ENCODE measurements at places on chromosomes 3 and 15.
A peak's percentile ranks its signal among the peaks of the same experiment; 100 is the strongest.

DNA sequence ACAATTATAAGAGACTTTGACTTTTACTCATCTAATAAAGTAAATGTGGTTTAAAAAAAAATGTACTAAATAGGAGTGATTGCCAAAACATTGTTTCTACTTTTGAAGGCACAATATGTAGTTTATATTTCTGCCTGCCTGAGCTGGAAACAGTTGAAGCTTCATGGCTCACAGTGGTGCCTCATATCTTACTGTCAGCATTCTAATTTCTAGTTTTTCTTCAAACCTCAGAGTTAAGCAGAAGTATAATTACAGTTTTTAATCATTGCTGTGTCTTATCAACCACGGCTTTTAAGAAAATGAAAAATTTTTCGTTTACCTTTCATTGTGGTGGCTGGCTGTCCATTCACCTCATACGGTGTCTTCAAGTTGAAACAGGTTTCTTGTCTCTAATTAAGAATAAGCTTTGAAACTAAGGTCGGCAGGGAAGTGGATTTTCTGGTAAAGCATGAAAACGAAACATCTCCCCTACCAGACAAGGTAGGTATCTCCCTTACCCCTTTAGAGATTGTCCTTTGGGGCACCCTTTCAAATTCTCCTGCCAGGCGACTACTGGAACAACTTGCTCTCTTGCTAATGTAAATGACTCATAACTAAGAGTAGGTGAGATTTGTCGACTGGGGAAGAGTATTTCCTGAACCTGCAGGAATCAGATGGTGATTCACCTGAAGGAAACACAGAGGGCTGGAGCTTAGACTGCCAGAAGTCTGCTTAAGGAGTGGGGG, at the start of gene GPR87:
GPR87 (minus strand) TSS at position 554 of the 725 bp plus-strand sequence. CDS start 16,720 bp downstream, outside the sequence.
- H3K4me3 ChIP-seq = no peak within 1 kb of the TSS
- DNase-seq = peak; percentile 78
- peaks cover 18% of the 10 kb centered on the region for H3K4me1 ChIP-seq

- H3K36me3 ChIP-seq = no peaks in the 10 kb centered on the region
- no peaks in the 10 kb centered on the region for H3K4me1 ChIP-seq
- no peaks in the 10 kb centered on the region for H3K27me3 ChIP-seq
- no peak overlapping the region for H3K4me3 ChIP-seq
- no peak overlapping the region for H3K27ac ChIP-seq
These were observed 500.6 kb downstream of the SI start for GRCh38 chr3:164577667-164578210.

- peak; percentile 75 for DNase-seq
- peaks cover 35% of the 10 kb centered on the region for H3K4me1 ChIP-seq
- no peaks in the 10 kb centered on the region for H3K36me3 ChIP-seq
- no peak overlapping the region for H3K27ac ChIP-seq
- no peaks in the 10 kb centered on the region for H3K27me3 ChIP-seq
- no peak overlapping the region for H3K4me3 ChIP-seq
These were observed 123.3 kb downstream of the XXYLT1 start for GRCh38 chr3:195147649-195148080.

DNA sequence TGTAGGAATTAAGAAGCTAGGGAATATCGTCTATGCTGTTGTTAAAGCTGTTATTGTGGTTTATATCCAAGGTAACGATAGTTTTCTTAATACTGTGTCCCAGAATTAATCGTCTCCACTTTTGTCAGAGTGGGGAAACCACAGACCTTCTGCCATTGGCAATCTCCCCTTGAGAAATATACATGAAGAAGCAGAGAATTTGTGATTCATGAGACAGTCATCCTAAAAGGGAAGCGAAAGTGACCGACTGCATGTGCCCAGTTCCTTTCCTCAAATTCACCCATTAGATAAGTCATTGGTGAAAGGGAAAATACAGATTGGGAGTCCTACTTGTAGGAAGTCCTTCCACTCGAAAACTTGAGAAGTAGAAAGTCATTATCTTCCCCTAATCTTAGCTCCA, 26.6 kb downstream of the DIPK2A start:
- no peak overlapping the region for H3K27ac ChIP-seq
- no peaks in the 10 kb centered on the region for H3K4me1 ChIP-seq
- no peaks in the 10 kb centered on the region for H3K27me3 ChIP-seq
- peak; percentile 69 for DNase-seq
- H3K4me3 ChIP-seq = no peak overlapping the region

- DNase-seq = no peak
- H3K4me1 ChIP-seq = no peaks in the 10 kb centered on the region
- no peak overlapping the region for H3K27ac ChIP-seq
- no peak overlapping the region for H3K4me3 ChIP-seq
- H3K27me3 ChIP-seq = no peaks in the 10 kb centered on the region
These were observed 95.9 kb upstream of the TNIK start for GRCh38 chr3:171556148-171556547.

- no peaks in the 10 kb centered on the region for H3K36me3 ChIP-seq
- H3K4me1 ChIP-seq = peaks cover 5% of the 10 kb centered on the region
- H3K4me3 ChIP-seq = no peak overlapping the region
- no peaks in the 10 kb centered on the region for H3K27me3 ChIP-seq
- no peak for DNase-seq
- H3K27ac ChIP-seq = no peak overlapping the region
These were observed 33.6 kb downstream of the SSUH2 start for GRCh38 chr3:8610951-8611350.

DNA sequence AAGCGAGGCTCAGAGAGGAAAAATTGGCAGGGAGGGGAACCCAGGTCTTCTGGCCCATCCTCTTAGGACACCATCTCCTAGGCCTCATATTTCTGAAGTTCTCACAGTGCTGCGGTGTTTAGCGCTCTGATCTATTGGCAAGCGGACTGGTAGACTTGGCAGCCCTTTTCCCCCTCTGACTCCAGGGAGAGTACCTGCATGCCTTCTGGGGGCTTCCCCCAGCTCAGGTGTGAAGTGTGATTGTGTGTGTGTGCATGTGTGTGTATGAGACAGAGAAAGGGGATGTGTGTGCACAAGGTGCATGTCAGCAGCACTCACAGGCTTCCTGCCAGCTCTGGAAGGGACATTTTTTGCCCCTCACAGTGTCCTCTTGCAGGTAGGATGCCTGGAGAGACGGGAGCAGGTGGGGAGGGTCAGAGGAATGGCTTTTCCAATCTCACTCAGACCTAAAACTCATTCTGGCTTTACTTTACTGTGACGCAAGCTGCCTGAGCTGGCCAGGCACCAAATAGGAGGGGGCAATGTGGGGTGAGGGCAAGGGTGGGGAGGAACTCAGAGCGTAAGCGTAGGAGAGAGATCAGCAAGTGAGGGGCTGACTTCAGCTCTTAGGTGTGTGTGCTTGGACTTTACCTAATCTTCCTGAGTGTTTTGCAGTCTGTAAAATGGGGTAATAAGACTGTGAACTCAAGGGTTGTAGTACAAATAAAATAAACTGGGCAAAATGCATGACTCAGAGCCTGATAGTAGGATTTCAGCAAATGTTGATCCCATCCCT, 4.0 kb upstream of the IL17RE start:
- no peak for DNase-seq
- H3K27ac ChIP-seq = no peak overlapping the region
- peaks cover 15% of the 10 kb centered on the region for H3K4me1 ChIP-seq
- H3K27me3 ChIP-seq = no peaks in the 10 kb centered on the region
- H3K36me3 ChIP-seq = no peaks in the 10 kb centered on the region

DNA sequence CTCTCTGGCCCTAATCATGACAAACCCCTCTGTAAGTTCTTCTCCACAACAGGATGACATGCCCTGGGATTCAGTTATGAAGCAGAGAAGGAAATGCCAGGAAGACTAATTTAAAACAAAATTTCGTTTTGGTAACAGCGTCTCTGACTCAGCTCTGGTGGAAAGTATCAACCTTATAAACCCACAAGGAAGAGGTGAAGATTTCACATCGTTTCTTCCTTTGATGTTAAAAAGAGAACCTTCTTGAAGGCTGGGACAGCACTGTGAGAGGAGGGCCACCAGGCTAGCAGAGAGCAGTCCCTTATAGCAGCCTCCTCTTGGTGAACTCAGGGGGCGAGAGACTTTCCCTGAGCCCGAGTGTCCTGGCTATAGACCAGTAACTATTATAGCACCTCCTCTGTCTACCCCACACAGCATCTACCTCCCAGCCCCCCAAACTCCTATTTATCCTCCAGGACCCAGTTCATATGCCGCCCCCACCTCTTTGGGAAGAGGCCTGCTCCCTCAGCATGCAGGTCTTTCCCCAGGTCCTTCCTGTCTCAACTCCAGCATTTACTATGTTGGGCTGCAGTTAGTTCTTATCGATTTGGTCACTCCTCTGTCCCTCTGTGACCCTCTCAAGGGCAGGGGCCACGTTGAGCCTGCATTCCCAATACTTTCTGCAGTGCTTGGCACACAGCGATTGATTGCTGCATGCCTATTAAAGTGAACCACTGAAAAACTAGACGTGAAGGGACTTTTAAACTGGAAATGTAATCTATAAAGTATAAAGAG, 321.5 kb upstream of the ICE2 start:
- no peaks in the 10 kb centered on the region for H3K27me3 ChIP-seq
- H3K4me3 ChIP-seq = no peak overlapping the region

- H3K36me3 ChIP-seq = no peaks in the 10 kb centered on the region
- no peaks in the 10 kb centered on the region for H3K27me3 ChIP-seq
- no peaks in the 10 kb centered on the region for H3K4me1 ChIP-seq
- DNase-seq = no peak
- no peak overlapping the region for H3K27ac ChIP-seq
- H3K4me3 ChIP-seq = no peak overlapping the region
These were observed 390.3 kb downstream of the GABRB3 start for GRCh38 chr15:26382444-26383072.

GRCh38 chr3:167078070-167078622, 302.0 kb downstream of the ZBBX start:
- no peak overlapping the region for H3K4me3 ChIP-seq
- no peak overlapping the region for H3K27ac ChIP-seq
- H3K4me1 ChIP-seq = no peaks in the 10 kb centered on the region
- no peak for DNase-seq
- no peaks in the 10 kb centered on the region for H3K27me3 ChIP-seq

DNA sequence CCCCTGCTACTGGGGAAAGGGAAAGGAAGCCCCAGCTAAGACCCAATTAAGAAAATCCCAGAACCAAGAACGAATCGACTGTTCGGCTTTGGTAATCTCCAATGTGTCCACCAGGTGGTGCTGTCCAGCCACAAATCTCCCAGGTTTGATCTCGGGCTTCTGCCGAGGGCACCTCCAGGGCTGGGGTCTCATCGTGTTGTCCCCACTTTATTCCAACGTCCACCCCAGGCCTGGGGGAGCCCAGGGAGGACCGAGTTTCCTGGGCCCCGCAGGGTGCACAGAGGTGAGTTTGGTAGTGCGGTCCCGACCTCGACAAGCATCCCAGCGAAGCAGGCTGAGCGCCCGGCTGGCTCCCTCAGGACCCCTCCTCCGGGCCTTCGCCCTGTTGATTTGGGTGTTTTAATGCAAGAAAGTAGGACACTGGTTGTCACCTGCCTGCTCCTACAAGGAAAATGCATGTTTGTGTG, 185.1 kb downstream of the GOLGA6L6 start:
- no peak overlapping the region for H3K27ac ChIP-seq
- H3K36me3 ChIP-seq = no peaks in the 10 kb centered on the region
- H3K4me1 ChIP-seq = no peaks in the 10 kb centered on the region
- H3K4me3 ChIP-seq = no peak overlapping the region

- H3K36me3 ChIP-seq = no peaks in the 10 kb centered on the region
- H3K4me1 ChIP-seq = no peaks in the 10 kb centered on the region
- no peaks in the 10 kb centered on the region for H3K27me3 ChIP-seq
- no peak for DNase-seq
These were observed 964 bp downstream of the NRROS start for GRCh38 chr3:196640297-196641018.

DNA sequence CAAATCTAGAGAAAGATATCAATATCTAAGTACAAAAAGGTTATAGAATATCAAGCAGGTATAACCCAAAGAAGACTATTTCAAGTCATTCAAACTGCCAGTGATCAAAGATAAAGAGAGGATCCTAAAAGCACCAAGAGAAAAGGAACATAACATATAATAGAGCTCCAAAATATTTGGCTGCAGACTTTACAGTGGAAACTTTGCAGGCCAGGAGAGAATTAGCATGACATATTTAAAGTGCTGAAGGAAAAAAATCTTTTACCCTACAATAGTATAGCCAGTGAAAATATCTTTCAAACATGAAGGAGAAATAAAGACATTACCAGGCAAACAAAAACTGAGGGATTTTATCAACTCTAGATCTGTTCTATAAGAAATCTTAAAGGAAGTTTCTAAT, 254.3 kb upstream of the ARHGEF26 start:
- no peak overlapping the region for H3K4me3 ChIP-seq
- no peak for DNase-seq
- no peaks in the 10 kb centered on the region for H3K36me3 ChIP-seq
- H3K27me3 ChIP-seq = no peaks in the 10 kb centered on the region
- H3K27ac ChIP-seq = no peak overlapping the region

DNA sequence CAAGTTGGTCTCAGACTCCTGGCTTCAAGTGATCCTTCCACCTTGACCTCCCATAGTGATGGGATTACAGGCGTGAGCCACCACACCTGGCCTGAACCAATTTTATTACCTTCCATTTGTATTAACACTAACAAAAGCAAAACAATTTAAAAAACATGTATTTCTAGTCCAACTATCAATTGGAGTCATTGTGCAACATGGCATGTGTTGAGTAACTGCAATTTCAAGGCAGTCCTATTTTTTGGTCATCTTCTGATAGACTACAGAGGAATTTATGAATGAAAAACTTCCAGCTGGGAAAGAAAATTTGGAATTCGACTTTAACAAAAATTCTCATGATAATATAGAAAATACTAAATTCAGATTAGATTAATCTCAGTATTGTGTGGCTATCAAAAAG, 16.8 kb downstream of the SPTSSB start:
- H3K27ac ChIP-seq = no peak overlapping the region
- no peak overlapping the region for H3K4me3 ChIP-seq
- H3K27me3 ChIP-seq = no peaks in the 10 kb centered on the region
- no peak for DNase-seq
- no peaks in the 10 kb centered on the region for H3K36me3 ChIP-seq

GRCh38 chr15:70411143-70411863, 313.6 kb upstream of the TLE3 start:
- no peak for DNase-seq
- H3K4me1 ChIP-seq = no peaks in the 10 kb centered on the region
- H3K36me3 ChIP-seq = no peaks in the 10 kb centered on the region
- H3K27ac ChIP-seq = no peak overlapping the region

GRCh38 chr3:194871143-194871863, 185.6 kb downstream of the FAM43A start:
- peak overlapping the region; percentile 58 for H3K27ac ChIP-seq
- no peak overlapping the region for H3K4me3 ChIP-seq
- H3K27me3 ChIP-seq = peaks cover 4% of the 10 kb centered on the region
- DNase-seq = peak; percentile 90
- H3K4me1 ChIP-seq = peaks cover 7% of the 10 kb centered on the region

GRCh38 chr3:152826476-152826875, 8.5 kb upstream of the P2RY1 start:
- DNase-seq = no peak
- no peaks in the 10 kb centered on the region for H3K4me1 ChIP-seq
- H3K4me3 ChIP-seq = no peak overlapping the region
- H3K36me3 ChIP-seq = no peaks in the 10 kb centered on the region
- no peak overlapping the region for H3K27ac ChIP-seq

DNA sequence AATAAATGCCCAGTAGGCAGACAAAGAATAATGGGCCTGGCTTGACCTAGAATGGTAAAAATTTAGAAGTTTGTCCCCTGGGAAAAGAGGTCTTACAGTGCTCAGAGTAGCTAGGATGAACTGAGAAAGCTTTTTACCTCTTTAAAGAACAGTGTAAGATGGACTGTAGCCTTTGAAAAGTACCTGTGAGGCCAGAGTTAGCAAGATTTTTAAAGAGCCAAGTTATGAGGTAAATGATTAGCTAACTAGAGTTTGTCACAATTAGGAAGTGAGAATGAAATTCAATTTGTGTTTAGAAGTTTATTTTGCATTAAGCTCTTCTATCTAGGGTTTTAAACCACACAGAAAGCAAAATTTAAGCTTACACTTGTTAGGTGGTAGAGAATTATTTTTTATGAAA, 480.9 kb downstream of the ZIC1 start:
- H3K36me3 ChIP-seq = no peaks in the 10 kb centered on the region
- H3K4me3 ChIP-seq = no peak overlapping the region
- no peaks in the 10 kb centered on the region for H3K27me3 ChIP-seq
- no peak for DNase-seq
